Inflammatory macrophage treated with lipopolysaccharide for 1 hour (primary cell): ENCODE measurements at places on chromosomes 4 and X.

DNA sequence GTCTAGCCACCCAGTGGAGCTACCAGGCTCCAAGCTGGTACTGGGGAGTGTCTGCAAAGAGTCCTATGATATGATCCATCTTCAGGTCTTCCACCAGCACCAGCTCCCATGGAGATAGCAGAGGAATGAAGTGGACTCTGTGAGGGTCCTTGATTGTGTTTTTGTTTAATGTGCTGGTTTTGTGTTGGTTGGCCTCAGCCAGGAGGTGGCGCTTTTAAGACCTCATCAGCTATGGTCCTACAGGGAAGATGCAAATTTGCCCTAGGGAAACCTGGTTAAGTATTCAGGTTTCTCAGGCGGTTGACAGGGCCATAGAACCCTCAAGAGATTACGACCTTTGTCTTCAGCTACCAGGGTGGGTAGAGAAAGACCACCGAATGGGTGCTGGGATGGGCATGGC, 1141.1 kb downstream of the STIM2 start:
- DNase-seq = no peak

GRCh38 chr4:46994007-46994405, 625 bp upstream of the GABRA4 start:
- DNase-seq = no peak

DNA sequence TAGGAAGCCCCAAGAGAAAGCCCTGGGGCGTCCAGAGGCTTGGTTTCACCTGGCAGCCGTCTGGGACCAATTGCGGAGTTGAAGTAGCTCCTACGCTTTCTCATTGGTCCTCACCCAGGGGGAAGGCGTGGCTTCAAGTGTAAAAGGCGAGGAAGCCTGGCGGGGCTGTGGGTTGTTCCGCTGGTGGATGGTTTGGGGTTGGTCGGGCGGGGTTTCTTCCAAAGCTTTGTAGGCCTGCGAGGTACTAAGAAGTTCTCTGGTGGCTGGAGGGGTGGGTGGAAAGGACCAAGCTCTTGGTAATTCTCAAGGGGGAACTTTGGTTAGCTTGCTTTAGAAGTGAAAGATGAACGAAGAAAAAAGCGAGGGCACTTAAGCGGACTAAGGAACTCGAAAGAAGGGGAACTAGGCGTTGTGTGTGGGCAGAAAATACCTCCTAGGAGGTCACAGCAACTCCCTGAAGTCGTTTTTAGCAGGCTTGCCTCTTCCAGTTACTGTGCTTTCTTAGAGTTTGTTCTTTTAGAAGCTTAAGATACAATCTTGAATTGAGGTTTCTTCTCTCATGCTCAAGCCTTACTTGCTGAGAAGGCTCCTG, 36.6 kb downstream of the CCNG2 start:
- peak; percentile 80 for DNase-seq

- DNase-seq = no peak
Measured at GRCh38 chr4:138446456-138446855, 204.3 kb upstream of the SLC7A11 start.

DNA sequence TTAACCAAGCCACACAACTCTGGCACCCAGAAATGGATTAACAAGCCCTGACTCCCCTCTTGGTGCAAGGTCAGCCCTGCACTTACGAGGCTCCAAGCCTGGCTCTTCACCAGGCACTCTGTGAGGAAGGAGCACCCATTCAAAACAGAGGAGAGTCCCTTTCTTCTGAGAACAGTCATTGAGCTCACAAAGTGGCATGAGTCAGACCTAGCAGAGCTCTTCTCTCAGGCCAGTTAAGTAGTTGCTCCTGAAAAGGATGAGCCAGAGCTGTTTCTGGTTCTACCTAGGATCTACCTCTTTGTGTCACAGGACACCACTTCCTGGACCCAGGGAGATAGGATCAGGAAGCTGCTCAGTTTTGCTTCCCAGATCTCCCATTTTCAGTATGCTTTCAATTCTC, 48.2 kb downstream of the EVC2 start:
- DNase-seq = no peak

- DNase-seq = no peak
Measured at GRCh38 chr4:129883996-129884395, 788.0 kb downstream of the C4orf33 start.

GRCh38 chrX:41035582-41035981, 49.7 kb upstream of the USP9X start:
- no peak for DNase-seq

DNA sequence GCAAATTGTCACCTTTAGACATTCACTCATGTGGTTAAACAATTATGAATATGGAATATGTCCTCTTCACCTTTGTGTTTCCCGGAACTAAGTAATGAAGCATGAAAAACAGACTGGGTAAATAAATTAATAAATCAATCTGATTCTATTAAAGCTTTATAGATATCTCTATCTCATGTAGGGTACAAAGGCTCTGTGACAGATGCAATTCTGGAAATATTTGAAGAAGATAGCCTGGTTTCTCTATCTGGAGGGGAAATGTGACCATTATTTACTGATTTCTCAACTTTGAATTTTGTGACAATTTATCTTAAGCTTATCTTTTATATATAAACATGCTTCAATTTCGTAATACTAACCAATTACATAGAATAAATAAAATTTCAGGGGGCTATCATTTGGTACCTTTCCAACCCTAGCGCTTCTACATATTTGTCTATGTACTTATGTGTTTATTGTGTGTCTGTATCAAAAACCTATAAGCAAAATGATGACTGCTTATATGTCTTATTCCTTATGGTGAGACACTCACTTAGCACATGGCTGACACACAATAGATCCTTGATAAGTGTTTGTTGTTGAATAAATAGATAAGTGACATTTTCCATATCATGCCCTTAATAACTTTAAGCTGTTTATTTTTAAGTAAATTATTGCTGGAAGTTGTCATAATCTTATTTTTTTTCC, 9.9 kb downstream of the CTSO start:
- DNase-seq = no peak

- DNase-seq = no peak
Measured at GRCh38 chrX:56564164-56564885, 898 bp downstream of the UBQLN2 start.

DNA sequence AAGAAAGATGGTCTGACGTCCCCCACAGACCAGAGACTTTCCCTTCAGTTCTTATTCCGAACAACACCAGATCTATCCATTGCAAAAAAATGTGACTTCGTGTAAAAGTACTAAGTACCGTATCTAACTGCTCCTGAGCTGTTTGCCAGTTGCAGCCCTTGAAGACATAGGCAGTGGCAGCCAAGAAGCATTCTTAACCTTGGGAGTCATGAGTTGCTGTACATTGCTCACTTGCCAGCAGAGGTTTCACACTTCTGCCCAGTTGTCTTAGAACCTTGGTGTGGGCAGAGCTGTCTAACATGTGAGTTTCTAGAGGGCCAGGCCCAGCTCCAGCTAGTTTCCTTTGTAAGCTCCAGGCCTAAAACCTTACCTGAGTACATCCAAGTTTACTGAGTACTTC, 10.5 kb upstream of the CHRDL1 start:
- no peak for DNase-seq

DNA sequence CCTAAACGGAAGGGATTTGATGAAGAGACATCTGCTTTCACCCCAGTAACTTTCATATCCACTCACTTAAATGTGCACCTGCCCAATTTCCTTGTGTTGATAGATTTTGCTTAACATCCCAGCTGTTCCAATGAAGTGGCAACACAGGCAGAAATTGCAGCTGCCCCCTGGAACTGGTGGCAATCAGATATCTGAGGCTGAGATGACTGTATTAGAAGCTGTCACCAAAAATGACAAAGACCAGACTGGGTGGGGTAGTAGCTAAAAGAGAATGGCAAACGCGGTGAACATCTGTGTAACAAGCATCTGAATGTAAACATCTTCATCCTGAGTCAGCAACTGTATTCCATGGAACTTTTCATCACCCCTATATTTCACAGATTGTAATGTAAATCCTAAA, 17.1 kb downstream of the GABRA2 start:
- DNase-seq = no peak

- DNase-seq = no peak
Measured at GRCh38 chr4:54913751-54914526, 211.5 kb downstream of the KDR start.

- peak; percentile 69 for DNase-seq
Measured at GRCh38 chrX:109830704-109831206, 97.7 kb upstream of the ACSL4 start.

DNA sequence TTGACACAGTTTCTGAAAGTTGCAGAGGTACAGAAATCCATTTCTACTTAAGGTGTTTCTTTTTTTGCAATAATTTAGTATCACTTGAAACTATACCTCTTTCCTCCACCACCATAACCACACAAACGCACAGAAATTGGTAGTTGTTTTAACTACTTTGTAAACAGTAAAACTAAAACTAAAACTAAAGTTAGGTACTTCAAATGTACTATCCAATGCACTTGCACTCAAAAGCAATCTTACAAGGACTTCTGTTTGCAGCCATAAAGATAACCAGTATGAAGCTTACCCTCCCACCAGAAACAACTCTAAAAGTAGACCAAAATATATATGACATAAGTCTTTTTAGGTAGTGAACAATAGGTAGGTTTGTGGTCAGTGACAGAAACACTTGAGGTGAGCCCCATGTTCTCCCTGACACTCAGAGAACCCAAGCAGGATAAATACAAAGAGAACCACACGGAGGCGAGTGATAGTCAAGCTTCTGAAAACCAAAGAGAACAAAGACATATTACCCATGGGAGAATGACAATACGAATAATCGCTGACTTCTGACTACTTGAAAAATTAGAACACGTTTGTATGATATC, 72.2 kb upstream of the VBP1 start:
- DNase-seq = no peak

DNA sequence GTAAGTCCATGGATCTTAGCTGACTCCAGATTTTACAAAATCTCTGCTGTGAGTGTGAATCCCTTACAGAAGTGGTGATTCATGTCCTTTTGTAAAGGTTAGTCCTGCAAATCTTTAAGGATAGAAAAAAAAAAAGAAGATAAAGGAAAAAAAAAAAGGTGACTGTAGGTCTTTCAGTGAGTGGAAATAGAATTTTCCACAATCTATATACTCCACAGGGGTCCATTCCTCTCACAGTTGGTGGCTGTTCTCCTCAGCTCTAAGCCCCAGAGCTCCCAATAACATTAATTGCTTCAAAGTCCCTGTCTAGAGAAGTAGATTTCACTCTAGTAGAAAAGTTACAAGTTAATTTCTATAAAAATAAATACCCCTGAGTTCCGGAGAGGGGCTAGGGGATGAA, 189.1 kb downstream of the NDST4 start:
- no peak for DNase-seq

DNA sequence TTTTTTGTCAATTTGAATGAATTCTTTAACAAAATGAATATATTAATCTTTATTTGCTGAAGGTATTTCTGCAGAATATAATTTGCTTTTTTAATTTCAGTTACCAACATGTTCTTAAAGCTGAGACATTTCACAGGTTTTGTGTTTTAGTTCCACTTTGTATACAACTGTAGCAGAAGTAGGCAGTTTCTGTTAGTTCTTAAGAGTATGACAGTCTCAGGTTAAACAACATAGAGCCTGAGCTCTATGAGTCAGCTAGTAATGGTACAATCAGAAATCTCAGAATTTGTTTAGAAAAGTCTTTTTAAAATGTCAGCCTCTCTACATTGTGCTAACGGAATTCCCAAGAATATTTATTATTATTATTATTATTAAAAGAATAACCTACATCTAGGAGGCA, 50.4 kb downstream of the GSTCD start:
- no peak for DNase-seq

- no peak for DNase-seq
Measured at GRCh38 chr4:122890147-122890795, 32.1 kb downstream of the NUDT6 start.

DNA sequence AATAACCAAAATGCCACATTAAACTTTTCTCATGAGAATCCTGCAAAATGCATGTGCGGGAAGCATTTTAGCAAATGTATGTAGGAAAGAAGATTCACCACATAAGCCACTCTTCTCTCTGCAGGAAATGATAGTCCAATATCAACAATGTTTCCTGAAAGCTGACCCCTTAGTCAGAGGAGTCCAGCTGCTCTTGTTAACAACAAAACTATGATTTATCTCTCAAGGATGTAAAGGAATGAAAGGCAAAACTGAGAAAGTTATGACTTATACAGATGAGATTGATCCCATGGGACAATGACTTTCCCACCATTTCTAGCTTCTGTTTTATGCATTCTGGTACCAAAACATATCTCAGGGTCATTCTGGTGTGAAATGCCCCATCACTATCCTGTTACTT, 125.0 kb upstream of the EDNRA start:
- DNase-seq = no peak

DNA sequence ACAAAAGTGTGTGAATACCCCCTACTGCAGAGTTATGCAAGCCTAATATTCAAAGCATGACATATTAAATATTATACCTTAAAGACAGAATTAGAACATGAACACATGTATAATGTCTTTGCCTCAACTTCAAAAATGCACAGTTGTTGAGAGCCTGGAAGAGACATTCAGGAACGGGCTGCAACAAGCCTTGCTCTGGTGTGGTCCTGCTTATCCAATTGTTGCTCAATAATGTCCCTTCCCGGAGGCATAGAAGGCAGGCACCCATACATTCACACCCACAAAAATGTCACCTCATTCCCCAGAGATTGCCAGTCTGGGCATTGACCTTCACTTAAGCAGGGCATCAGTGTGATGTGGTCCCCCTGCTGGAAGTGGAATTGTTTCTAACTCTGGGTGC, 238.8 kb downstream of the CBR4 start:
- no peak for DNase-seq

DNA sequence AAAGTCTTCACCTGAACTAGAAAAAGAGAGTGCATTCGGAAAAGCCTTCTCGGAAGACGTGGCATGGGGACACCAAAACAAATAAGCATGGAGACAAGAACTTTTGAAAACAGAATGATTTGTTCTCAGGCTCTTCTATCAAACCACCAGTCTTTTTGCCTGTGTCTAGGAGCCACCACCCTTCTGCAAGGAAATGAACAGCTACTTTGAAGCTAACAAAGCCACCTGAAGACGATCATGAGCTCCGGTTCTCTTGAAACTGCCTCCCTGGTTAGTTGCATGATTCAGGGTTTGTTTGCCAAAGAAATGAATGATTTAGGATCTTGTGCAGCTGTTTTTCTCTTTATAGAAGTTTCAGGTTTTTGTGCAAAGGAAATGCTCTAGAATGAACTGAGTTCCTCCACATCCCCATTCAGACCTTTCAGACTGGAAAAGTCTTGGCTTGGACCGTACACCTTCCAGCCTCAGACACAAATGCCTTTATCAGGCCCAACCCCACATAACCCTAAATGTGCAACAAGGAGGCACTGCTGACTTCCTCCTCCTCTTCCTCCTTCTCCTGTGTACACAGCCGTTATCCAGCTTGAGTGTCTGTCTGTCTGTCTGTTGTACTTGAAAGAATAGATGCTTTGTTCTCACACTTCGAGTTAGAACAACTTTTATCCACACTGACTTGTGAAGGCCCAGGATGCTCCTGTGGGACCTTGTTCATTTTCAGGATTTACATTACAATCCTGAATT, 334.8 kb upstream of the KLF3 start:
- no peak for DNase-seq

GRCh38 chr4:151882072-151882803, 121.4 kb upstream of the GATB start:
- DNase-seq = no peak

GRCh38 chrX:30525732-30526131, 51.8 kb downstream of the TASL start:
- no peak for DNase-seq
